Activated T-cell treated with anti-CD3 and anti-CD28 coated beads for 1 hour (primary cell): ENCODE measurements at places on chromosomes 13 and 19.

GRCh38 chr13:44806826-44807225 lies 182.4 kb downstream of the NUFIP1 start:
- no peak for DNase-seq

DNA sequence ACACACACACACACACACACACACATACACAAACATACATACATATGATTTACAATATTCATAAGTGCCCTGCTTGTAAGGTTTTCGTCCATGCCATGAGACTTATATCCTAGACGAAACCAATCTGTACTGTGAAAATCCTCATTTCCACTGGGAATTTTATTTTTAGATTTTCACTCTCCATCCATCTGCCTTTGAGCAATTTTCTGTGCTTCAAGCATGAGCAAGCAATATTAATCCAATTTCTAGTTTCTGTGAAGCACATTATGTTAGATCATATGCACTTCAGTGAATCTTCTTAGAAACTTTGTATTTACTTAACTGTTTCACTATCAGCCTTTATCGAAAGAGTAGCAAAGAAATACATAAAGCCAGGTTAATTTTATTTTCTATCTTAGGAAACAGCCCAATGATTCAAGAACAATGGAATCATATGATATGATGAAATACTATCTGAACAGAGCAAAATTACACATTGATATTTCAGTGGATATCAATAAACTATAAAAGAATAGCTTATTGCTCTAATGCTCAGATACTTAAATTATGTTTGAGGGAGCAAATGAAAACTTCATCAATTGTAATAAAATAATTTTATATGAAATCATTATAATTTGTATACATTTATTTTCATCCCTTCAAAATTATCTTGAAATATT lies 1100.7 kb upstream of the MIR17HG start:
- DNase-seq = no peak

DNA sequence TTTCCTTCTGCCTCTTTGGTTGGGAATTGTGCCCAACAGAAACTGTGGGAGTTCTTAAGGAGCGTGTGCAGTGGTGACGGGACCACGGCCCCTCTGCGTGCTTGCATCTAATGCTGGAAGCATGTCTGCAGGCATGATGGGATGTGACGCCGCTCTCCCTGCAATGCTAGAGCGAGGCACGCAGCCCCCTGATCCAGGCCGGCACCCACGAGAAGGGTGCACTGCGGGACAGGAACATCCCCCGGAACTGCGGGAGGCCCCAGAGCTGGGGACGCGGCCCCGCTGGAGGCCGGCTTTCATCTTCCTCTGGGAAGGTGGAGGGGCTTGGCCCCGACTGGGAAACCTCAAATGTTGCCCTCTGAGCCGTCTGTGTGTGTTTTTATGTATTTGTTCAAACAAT lies 32.7 kb downstream of the TMEM255B start:
- no peak for DNase-seq

- no peak for DNase-seq
Observed at GRCh38 chr19:45130888-45131615, 29.7 kb downstream of the NKPD1 start.

DNA sequence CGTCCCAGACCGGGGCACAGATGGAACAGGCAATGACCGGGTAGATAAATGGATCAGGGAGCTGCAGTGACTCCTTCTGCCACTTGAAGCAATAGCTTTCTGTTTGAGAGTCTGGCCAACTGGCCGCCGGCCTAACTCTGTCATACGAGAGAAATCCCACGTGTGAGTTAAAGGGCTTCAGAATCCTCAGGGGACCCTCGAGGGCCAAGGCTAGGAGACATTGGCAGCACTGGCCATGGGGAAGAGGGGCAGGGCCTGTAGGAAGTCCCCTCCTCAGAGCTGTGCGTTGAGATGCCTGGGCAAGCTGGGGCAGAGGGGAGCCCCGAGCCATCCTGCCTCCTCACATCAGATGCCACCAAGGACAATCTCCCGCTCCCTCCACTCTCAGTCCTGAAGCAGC lies 51.6 kb downstream of the KLF2 start:
- DNase-seq = no peak

GRCh38 chr13:112078216-112078615 lies 11.3 kb downstream of the SOX1 start:
- no peak for DNase-seq

- no peak for DNase-seq
Observed at GRCh38 chr13:106916329-106916976, 348.5 kb upstream of the ARGLU1 start.

GRCh38 chr19:10207026-10207425 lies 12.3 kb upstream of the DNMT1 start:
- DNase-seq = no peak

DNA sequence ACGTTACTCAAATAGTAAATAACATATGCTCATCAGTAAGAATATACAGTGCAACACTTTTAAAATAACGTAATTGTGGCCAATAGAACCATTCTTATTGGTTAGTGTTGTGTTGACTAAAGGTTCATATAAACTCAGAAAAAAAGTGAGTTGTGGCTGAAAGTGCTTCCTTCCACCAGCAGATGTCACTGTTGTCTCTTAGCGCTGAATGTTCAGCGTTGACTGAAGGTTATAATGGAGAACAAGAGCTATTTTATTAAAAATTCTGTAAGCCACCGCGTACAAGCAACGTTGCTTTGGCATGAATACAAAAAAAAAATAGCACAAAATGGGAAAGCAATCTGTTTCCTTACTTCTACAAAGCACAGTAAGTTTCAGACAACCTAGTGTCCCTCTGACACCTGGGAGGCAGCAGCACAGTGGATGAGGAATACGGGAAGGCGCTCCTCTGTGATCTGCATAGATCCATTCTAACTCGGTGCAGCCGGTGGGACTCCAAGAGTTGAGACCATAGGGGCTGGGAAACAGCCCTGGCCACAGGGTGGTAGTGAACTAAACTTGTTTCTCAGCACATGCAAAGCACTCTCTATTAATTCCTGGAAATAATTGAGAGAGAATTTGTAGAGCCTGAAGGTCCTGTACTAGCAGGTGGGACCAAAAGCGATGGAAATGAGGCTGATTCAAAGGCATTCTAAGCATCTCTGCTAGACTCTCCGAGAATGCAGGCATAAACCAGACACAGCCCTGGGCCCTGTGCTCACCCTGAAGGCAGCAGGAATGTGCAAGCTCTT lies 23.9 kb upstream of the OXGR1 start:
- DNase-seq = no peak

DNA sequence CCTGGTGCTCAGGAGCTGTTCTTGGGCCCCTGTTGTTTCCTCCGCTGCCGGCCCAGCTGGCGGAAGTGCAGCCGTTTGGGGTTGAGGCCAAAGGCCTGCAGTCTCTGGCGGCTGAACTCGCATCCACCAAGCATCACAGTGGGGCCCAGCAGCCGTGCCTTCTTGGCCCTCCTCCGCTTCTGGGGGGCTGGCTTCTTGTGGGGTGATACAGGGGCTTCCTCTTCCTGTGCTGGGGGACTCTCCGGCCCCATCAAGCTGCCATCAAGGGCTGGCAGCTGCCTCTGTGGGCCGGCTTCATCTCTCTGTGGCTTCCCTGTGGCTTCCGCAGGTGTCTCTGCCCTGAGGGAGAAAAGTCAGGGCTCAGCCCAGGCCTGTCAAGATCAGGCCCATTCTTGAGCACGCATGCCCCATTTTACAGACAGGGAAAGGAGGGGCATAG lies 10.3 kb downstream of the ATG4D start:
- DNase-seq = peak; percentile 44
